NCI-H774 (cell line): ENCODE measurements at places on chromosomes 6 and 20.
A peak's percentile ranks its signal among the peaks of the same experiment; 100 is the strongest.

DNA sequence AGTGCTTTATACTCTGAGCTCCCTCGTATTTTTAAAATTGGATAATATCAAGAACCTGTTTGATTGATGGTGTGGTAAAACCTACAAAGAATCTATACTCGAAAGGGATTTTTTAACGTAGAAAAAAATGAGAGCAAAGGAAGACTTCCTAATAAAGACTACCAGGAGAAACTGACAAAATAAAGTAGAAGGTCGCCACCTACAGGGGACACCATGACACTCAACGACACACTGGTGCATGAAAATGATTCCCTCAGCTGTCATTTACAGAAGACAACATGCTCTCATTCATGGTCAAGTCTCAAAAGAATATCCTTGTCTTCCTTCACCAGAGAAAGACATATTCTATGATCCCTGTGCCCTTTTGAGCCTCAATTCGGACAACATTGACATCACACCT, 10.1 kb upstream of the NHSL1 start:
- DNase-seq = peak; percentile 49

DNA sequence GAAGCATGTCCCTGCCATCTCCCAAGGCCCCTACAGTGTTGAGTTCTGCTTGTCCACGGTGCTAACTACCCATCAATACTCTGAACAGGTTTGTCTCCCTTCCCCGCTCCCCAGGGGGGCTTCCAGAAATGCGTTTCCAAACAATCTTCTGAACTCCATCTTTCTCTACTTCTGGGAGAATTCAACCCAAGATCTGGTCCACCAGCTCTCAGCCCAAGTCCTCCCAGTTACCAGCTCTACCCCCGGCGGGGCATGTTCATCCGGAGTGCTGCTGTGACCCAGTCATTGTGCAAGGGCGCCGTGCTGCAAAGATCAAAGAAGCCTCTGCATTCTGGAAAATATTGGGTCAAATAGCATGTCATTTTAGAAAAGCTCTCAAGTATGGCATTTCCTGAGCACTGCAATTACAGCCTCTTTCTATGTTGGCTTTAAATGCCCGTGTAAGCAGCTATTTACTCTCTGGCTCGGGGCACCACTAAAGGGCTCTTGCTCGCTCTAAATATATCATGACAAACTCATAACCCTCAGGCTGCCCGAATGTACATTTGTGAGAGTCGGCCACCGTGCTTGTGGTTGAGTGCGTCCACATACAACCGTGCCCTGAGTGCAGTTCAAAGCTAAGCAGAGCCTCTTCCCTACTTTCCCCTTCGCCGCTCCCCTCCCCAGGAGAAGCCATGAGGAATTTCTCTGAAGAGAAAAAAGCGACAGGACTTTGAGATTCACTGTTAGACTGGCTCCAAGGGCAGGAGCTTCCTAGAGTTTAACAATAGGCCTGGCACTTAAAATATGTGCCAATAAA, 71.6 kb downstream of the BANF2 start:
- DNase-seq = no peak

DNA sequence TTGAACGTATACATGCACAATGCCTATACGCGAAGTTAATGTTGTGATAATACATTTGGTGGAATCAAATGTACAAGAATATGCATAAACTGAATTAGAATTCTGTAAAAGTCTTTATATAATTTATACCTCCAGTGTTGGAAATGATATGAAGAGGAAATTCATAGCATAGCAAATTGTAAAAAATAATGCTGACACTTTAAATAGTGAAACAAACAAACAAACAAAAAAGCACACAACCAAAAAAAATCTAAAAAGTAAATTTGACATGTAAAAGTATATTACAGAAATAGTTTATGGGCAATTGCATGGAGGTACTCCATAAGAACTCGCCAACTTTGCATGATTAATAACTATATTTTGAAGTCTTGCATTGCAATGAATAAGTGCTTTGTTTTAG, 780.9 kb downstream of the TBC1D32 start:
- DNase-seq = no peak

GRCh38 chr6:79239536-79240168, 5.2 kb upstream of the HMGN3 start:
- no peak for DNase-seq

GRCh38 chr20:41552295-41553068, 65.7 kb downstream of the CHD6 start:
- DNase-seq = no peak

DNA sequence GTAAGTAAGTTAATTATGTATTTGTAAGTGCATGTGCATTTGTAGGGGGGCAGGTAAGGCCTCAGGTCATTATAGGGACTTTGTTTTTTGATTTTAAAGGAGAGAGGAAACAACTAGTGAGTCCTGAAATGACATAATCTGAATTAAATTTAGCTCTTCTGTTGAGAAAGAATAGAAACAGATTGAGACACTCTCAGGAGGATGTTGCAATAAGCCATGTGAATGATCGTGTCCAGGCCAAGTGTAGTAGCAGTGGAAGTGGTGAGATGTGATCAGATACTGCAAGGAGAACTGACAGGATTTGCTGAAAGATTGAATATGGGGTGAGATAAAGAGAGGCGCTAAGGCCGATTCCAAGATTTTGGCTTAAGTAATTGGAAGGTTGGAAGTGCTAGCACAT, 2.6 kb upstream of the CENPW start:
- no peak for DNase-seq

- no peak for DNase-seq
These were observed 22.5 kb upstream of the MMS22L start for GRCh38 chr6:97305414-97306066.

DNA sequence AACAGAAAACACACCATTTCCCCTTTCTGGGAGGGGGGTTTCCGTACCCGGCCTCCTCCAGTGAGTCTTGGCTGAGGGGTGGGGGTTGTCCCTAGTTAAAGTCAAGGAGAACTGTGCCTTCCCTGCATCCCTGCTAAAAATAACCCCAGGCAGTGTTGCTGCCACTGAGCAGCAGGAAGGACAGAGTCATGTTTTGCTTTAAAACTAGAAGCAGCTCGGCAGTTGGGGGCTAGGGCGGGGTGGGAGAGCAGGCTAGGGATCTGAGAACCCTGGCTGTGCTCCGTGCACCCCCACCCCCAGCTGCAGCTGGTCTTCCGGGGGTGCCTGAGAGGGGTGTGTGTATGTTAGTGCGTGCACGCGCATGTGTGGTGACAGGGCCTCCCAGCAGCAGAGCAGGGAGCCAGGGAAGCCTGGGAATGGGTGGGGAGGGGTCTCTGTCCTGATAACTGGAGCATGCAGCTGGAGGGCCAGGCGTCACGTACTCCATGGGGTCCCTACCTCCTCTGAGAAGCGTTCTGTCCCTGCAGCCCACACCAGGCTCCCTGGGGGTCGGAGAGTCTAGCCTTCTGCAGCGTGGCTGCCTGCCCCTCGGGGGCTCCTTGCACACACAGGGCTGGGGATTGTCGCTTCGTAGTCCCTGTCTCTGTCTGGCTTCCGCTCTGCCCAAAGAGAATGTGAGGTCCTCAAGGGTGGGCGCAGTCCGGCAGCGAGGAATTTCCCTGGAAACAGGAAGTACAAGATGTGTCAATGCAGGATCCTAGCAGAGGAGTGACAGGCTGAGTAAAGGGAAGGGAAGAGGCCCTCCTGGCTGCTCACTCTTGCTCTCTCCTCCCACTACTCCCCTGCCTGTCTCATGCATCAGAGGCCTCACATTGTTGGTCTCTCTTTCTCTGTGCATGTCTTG, 16.8 kb upstream of the ARMC12 start:
- DNase-seq = no peak

GRCh38 chr20:12372557-12372956, 454.9 kb downstream of the BTBD3 start:
- DNase-seq = peak; percentile 80

- DNase-seq = no peak
These were observed 109.4 kb upstream of the NEDD9 start for GRCh38 chr6:11341867-11342266.

GRCh38 chr6:143877584-143878271, 13.5 kb downstream of the ZC2HC1B start:
- DNase-seq = no peak

DNA sequence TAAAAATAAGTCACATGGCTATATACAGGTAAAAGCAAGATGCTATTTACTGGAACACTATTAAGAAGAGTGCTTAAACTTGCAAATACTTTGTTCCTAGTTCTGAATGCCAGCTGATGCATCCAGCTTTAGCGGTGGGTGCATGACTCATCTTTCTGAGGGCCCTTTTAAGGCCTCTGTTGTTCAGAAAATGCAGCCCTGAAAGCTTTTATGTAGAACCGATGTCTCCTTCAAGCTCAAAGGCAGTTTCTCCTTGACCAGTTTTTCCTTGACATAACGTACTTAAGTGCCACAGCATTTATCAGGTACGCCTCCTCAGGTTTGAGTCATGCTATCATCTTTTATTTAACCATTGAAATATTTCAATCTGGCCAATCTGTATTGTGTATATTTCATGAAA, 82.8 kb downstream of the MLIP start:
- no peak for DNase-seq

DNA sequence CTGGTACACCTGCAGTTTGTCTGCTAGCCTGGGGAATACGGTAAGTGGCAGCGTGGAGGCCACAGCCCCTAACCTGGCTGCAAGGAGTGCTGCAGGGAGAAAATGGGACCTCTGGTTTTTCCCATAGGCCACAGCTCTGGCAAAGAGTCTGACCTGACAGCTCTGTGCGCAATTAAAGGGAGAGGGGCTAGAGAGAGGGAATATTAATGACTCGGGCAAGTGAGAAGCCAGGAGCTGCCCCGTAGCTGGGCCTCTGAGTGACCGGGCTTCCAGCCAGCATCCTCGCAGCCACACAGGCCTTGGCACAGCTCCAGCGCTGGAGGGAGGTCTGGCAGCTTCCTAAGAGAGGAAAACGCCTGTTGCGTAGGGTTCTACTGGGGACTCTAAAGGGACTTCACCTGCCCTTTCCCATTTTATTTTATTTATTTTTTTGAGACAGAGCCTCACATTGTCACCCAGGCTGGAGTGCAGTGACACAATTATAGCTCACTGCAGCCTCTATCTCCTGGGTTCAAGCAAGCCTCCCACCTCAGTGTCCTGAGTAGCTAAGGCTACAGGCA, 18.2 kb upstream of the OCSTAMP start:
- DNase-seq = peak; percentile 77

DNA sequence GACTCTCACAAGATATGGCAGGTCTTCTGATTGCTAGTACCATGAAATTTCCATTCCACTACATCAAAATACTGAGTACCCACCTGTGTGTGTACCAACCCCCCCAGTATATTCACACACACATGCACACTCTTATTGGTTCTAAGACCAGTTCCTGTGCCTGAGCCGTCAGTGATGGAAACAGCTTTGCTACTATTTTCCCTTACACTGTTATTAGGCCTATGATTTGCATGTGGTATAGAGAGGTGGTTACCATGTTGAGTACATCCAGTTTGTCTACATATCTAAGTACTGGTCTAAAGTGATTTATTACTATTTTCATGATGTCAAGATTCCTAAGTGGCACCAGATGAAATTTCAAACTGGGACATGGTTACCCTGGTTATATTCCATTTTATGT, 459.9 kb downstream of the BCKDHB start:
- DNase-seq = no peak

DNA sequence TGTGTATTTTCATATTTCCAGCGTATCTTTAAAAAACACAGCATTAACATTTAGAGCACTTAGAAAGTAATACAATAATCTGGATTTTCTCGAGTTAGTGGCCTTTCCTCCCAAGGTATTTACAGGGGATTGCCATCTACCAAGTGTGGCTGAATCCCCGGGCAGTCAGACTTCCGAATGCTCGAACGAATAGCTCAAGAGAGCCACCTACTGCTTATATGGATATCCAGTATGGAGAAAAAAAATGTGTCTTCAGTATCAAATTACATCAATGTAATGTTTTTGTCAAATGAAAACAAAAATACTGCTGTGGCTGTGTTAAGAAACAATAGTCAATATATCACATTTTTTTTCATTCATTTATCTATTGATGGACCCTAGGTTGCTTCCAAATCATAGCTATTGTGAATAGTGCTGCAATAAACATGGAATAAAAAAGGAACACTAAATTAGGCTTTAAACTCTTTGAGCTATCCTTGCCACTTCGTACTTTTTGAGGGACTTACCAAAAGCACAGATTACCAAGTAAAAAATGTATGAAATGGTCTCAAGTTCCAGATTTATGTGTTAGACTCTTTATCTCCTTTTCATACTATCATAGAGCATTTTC, 654.5 kb upstream of the PTCHD4 start:
- DNase-seq = peak; percentile 44

- DNase-seq = no peak
These were observed 60.0 kb downstream of the NPEPL1 start for GRCh38 chr20:58752565-58752964.

DNA sequence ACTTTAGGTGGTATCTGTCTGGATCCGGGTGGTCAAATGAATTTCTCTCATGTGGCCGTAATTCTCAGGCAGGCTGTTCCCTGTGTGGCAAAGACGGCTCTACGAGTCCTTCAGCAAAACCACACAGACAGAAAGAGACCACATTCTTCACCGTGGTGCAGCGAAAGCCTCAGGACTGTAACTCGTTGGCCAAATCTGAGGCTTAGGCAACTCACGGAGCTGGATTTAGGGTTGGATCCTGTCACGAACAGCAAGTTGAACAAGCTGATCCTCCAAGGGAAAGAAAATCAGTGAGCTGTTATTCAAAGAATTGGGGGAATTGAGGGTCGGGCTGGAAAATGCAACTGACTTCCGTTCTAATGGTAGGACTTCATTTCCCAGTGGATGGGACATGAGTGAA, 167.4 kb downstream of the ZMYND8 start:
- no peak for DNase-seq

- no peak for DNase-seq
These were observed 41.6 kb downstream of the OPRM1 start for GRCh38 chr6:154080461-154081189.

GRCh38 chr6:30684386-30685156, 1.9 kb downstream of the PPP1R18 start:
- DNase-seq = no peak

DNA sequence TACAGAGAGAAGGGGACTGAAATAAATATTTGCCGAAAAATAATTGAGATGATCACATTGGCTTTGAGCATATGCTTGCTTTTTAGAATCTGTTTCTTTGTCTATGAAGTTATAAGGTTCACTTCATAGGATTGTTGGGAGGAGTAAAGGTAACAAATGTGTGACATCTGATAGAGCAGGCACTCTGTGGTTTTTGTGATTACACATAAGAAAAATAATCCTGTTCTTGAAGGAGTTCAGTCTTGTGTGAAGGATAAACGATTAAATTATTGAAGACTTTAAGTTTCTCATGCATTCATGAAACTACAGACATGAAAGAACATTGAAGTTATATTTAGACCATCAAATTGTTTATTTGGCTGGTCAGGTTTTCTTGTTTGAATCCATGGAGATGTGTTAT, 45.0 kb downstream of the QKI start:
- no peak for DNase-seq

DNA sequence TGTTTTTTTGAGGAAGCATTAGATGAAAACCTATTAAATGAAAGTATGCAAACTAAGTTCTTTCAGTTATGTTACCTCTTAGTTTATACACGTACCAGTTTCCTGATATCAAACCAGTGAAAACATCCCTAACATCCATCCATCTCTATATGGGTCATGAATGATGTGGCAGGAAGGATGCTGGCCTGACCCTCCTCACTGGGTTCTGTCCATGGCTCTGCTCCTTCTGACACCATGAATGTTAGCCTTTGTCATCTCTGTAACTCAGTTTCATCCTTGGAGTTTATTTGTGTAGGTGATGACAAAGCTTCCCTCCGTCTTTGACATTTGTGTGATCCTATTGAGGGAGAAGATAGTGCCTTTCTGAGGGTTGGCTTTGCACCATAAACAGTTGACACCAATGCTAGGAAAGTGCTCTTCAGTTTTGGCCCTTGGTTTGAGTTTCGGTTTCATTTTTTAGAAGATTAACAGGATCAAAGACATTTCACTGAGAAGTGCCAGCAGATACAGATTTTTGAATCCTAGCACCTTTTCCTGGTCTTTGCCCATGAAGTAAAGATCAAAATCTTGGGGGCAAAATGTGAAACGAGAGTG, 72.0 kb upstream of the SCGN start:
- no peak for DNase-seq
